EL (cell line): ENCODE measurements at places on chromosomes 5 and 9.
A peak's percentile ranks its signal among the peaks of the same experiment; 100 is the strongest.

DNA sequence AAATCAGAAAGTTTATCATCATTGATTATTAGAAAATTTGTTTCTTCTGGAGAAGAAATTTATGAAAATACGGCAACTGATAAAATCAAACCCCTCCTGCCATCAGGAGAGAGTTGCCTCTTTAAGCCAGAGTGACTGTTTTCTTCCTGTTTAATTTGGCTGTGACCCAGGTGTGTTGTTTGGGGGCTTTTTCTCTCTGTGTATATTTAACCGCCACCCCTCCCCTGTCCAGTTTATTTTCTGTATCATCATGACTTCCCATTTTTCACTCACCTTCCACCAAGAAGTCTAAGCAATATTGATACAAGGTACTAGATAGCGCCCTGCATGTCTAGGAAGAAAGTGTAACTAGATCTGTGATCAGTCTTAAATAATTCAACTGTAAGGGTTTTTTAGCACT is 50.1 kb downstream of the FAM78A start:
- DNase-seq: no peak

DNA sequence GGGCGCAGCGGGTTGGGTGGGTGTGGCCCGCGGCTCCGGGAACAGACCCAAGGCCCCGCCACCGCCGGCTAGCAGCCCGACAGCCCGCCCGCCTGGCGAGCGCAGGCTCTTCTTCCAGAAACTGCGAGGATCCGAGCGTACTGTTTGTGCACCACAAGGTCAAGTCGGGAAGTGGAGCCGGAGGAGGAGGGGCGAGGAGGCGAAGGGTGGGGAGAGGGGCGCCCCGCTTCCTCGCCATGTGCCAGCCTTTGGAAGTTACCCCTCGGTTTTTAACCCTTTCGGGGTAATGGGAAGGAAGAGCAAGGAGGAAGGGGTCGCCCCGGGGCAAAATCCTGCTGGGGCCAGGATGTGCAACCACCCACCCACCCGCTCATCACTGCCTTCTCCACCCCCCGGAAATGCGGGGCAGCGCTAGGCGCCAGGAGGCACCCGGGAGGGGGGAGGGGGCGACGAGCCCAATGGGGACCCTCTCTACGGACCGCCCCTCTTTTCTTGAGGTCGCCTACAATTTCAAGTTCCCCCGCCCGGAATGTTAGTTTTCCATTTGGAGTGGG is 1.1 kb upstream of the JADE2 start:
- peak; percentile 78 for DNase-seq

- DNase-seq: peak; percentile 18
Observed at GRCh38 chr9:132672413-132672690, 2.1 kb downstream of the GTF3C4 start.

GRCh38 chr9:78010445-78010844 is 21.2 kb downstream of the GNAQ start:
- DNase-seq: no peak

- no peak for DNase-seq
Observed at GRCh38 chr9:2853517-2853916, 9.6 kb upstream of the PUM3 start.

GRCh38 chr9:28163619-28164018 is 590.3 kb upstream of the C9orf72 start:
- DNase-seq: no peak

GRCh38 chr9:134641990-134642384 is 384 bp downstream of the COL5A1 start:
- DNase-seq: no peak

DNA sequence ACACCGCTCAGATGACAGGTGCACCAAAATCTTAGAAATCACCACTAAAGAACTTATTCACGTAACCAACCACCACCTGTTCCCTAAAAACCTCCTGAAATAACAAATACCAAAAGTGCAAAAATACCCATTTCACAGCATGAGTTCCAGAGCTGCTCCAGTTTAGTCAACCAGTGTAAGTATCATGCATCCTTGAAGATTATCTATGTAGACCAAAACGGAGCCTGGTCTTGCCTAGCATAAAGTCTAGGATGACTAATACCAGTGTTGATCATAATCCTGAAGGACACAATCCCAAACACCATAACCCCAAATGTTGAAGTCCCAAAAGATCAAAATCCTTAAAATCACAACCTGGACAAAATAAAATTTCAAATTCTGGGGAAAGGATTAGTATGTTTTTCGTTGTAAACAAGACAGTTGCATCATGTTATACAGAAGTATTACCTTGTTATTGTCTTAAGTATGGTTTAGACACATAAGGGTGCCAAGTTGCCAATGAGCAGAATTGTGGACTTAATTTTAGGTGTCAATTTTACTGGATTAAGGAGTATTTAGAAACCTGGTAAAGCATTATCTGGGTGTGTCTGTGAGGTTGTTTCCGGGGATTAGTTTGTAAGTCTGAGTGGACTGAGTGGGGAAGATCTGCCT is 18.1 kb downstream of the VCP start:
- no peak for DNase-seq

- no peak for DNase-seq
Observed at GRCh38 chr5:88677943-88678769, 204.8 kb downstream of the MEF2C start.

DNA sequence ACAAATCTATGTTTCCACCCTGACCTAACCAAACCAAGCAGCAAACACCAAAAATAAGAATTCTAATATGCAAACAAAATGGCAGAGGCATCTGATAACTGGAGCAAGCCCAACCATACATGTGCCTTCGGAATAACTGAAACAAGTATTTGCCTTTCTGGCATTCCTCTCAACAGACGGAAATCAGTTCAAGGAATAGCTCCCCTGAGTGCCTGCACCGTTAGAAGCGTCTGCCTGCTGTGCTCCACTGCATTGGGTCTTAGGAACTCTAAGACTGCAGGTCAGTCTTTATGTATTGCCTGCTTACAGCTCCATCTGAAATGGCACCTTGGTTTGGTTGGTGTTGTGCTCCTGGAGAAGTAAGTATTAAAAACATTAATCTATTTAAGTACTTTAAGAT is 98.5 kb downstream of the MRPS27 start:
- DNase-seq: no peak

- DNase-seq: no peak
Observed at GRCh38 chr9:107472581-107473340, 16.8 kb downstream of the KLF4 start.

- DNase-seq: peak; percentile 19
Observed at GRCh38 chr5:141714542-141715310, 32.7 kb upstream of the ARAP3 start.

DNA sequence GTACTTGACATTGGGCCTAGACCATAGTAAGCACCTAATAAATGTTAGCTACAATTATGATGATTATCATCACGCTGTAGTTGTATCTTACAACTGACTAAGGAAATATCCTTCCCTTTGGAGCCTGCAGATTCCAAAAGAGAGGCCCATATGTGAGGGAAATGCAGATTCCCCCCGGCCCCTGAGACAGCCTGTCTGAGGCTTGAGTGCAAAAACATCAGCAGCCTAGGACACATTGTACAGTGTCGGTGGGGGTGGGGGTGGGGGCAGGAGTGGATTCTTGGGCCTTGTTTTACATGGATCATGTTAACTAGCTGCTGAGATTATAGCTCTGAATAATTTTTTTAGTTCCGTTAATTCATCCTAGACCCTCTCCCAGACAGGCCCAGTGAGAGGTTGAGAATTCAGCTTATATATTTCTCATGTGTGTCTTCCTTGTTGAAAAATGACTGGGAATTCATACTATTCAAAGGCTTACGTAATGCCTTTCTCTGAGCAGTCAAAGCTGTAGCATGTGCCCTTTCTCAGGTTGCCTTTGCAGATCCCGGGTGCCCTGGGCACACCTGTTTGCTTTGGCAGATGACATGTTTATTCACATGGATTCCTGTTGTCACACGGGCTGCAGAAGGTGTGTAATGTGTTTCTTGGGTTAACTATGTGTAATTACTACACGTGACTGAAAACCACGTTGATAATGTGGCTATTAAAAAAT is 262.8 kb downstream of the NR3C1 start:
- no peak for DNase-seq

GRCh38 chr5:66608501-66608900 is 12.3 kb downstream of the MAST4 start:
- DNase-seq: no peak

DNA sequence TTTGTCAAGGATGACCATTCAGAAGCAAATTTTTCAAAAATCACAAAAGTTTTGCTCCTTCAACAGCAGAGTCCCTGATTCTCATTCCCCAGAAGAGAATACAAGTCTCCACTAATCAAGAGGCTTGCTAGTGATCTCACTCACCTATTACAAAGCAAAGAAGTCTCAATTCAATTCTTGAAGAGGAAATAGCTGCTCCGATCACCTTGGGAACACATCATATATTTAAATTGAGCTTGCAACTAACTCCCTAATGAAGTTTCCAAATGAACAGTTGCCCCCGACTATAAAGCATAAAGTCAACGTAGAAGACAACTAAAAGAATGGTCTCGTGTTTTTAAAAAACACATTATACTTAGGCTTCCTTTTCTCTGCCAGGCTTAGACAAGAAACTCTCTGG is 1.6 kb downstream of the LIFR start:
- no peak for DNase-seq

DNA sequence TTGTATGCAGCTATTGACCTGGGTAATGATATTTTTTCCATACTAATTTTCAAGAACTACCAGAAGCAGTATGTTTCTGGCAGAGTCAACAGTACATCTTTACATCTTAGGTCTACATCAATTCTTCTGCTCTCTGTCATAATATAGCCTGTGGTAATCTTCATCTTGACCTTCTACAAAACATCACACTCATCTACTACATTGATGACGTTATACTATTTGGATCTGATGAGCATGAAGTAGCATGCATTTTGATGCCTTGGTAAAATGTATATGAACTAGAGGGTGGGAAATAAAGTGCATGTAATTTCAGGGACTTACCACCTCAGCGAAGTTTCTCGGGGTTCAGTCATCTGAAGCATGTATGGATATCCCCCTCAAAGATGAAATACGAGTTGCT is 629.7 kb upstream of the SGCD start:
- no peak for DNase-seq

GRCh38 chr9:129070696-129071525 is 10.0 kb upstream of the DOLPP1 start:
- DNase-seq: no peak

DNA sequence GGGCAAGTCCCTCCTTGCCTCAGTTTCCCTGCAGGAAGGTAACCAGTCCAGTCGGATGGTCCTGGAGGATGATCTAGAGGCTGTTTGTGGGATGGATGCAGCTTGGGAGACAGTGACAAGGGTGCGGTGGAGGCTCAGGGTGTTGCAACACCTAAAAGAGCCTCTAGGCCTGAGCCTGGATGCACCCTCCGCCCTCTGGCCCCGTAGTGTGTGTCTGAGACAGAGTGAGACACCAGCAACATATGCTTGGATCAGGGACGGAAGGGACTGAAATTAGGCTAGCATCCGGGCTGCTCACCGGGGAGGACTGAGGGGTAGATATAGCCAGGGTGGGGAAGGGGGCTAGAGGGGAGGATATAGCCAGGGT is 1.1 kb downstream of the CRAT start:
- DNase-seq: peak; percentile 41

GRCh38 chr9:10071579-10071978 is 541.2 kb downstream of the PTPRD start:
- DNase-seq: no peak

DNA sequence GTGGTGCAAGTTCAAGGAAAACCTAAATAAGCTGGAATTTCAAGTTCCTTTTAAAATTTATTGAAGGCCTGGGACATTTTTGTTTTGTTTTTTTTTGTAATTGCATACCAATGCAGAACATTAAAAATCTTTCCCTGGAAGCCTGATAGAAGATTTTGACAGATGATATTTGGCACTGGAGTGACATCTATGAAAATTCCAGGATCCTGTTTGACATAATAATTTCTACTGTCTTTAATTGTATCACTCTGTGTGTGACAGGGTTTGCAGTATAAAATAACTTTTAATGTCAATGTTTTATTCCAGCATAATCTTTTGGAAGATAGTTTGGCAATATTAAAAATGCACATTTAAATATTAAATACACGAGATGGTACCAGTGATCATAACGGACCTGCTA is 514.2 kb upstream of the ACO1 start:
- no peak for DNase-seq

DNA sequence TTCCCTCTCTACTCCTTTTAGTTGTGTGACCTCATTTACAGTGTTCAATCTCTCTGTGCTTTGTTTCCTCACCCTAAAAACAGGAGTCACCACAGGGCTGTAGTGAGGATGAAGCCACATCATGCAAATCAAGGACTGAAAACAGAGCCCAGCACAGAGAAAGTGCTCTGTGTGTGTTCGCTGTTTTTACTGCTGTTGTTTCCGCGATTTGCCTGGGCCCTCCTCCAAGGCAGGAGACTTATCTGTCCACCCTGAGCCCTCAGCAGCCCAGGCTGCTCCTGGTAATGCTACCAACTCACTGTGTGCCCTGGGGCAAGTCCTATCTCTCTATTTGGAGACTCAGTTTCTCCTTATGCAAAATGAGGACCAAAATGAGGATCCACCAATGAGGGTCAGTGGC is 87.2 kb upstream of the NEURL1B start:
- DNase-seq: no peak

GRCh38 chr9:34986540-34987047 is 3.0 kb upstream of the DNAJB5 start:
- DNase-seq: no peak

DNA sequence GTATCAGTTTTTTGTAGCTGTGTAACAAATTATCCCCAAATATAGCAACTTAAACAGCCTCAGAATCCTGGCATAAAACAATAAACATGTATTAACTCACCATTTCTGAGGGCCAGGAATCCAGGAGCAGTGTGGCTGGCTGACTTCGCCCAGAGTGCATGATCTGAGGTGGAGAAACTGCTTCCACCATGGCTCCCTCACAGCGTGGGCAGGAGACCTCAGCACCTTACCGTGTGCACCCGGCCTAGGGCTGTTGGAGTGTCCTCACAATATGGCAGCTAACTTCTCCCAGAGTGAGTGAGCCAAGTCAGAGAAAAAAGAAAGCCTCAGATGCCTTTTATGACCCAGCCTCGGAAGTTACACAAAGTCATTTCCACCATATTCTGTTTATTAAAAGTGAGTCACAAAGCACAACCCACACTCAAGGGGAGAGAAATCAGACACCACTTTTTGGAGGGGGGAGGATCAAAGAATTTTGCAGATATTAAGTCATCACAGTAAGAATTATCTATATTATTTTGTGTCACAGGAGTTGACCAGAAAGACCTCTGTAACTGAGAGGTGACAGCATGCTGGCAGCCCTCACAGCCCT is 59.6 kb downstream of the TSTD2 start:
- peak; percentile 16 for DNase-seq

- DNase-seq: no peak
Observed at GRCh38 chr9:89654025-89654662, 49.3 kb downstream of the GADD45G start.

- no peak for DNase-seq
Observed at GRCh38 chr9:88052321-88052965, 78.1 kb upstream of the CDK20 start.

DNA sequence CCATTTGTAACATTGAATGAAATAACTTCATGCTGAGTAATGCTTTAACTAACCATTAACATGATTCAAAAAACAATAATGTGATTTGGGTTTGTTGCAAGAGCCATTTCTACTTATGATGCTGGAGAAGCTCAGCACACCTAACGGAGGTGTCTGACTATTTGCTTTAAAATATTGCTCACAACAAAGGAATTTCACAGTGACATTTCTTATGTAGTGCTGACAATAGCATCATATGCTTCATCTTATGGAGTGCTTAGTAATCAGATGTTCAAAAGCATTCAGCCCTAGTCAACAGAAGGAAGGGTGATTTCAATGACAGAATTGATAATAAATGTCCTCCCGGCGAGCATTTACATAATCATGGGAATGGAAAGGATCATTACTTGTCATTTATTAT is 1003.3 kb upstream of the COX7C start:
- DNase-seq: no peak

- DNase-seq: no peak
Observed at GRCh38 chr9:134188386-134189144, 24.2 kb upstream of the RNU6ATAC start.
